IMR-90 (cell line): ENCODE measurements at places on chromosomes 6 and 20.

GRCh38 chr6:37990762-37991525, 171.4 kb downstream of the ZFAND3 start:
- peak; percentile 88 for DNase-seq
- H3K27me3 ChIP-seq = no peaks in the 10 kb centered on the region

DNA sequence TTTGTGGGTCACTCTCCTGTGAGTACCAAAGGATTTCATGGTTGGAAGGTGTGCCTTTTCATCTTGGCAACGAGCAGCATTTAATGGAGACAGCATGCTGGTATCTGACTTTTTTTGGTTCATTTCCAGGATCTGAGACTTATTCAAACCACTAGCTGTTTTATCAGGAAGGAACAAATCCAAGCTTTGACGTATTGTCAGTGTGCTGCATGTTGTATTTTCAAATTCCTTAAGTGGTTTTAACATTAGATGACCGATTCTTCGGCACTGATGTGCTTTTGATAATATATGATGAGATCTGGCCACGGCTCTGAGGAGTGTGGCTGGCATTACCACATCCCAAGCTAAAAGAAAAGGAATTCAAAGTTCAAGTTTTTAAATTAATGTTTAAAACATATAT, 6.4 kb downstream of the RMND1 start:
- no peak overlapping the region for H3K4me3 ChIP-seq
- H3K27me3 ChIP-seq = no peaks in the 10 kb centered on the region
- peaks cover 4% of the 10 kb centered on the region for H3K4me1 ChIP-seq
- DNase-seq = peak; percentile 95
- H3K36me3 ChIP-seq = peaks cover 2% of the 10 kb centered on the region

- no peak for DNase-seq
- no peak overlapping the region for H3K27ac ChIP-seq
- no peaks in the 10 kb centered on the region for H3K36me3 ChIP-seq
- H3K4me3 ChIP-seq = no peak overlapping the region
- no peaks in the 10 kb centered on the region for H3K27me3 ChIP-seq
- H3K4me1 ChIP-seq = no peaks in the 10 kb centered on the region
Measured at GRCh38 chr6:114897536-114897935, 554.7 kb upstream of the HS3ST5 start.

- no peak overlapping the region for H3K27ac ChIP-seq
- peaks cover 2% of the 10 kb centered on the region; the same call in 1 of the 2 replicates for H3K4me1 ChIP-seq
- no peaks in the 10 kb centered on the region for H3K36me3 ChIP-seq
- DNase-seq = peak; percentile 59
- H3K4me3 ChIP-seq = no peak overlapping the region
Measured at GRCh38 chr20:60036746-60037499, 78.7 kb downstream of the CDH26 start.

- no peaks in the 10 kb centered on the region for H3K4me1 ChIP-seq
- H3K27ac ChIP-seq = no peak overlapping the region
- DNase-seq = no peak
- H3K4me3 ChIP-seq = no peak overlapping the region
Measured at GRCh38 chr6:118187568-118188164, 280.6 kb downstream of the SLC35F1 start.

- DNase-seq = no peak
- no peaks in the 10 kb centered on the region for H3K36me3 ChIP-seq
- H3K4me1 ChIP-seq = no peaks in the 10 kb centered on the region
- no peaks in the 10 kb centered on the region for H3K27me3 ChIP-seq
- H3K4me3 ChIP-seq = no peak overlapping the region
Measured at GRCh38 chr20:34124469-34125249, 12.6 kb upstream of the EIF2S2 start.

- no peak overlapping the region for H3K27ac ChIP-seq
- DNase-seq = no peak
- H3K27me3 ChIP-seq = no peaks in the 10 kb centered on the region
- no peaks in the 10 kb centered on the region for H3K4me1 ChIP-seq
Measured at GRCh38 chr6:137754866-137755265, 112.2 kb upstream of the TNFAIP3 start.

DNA sequence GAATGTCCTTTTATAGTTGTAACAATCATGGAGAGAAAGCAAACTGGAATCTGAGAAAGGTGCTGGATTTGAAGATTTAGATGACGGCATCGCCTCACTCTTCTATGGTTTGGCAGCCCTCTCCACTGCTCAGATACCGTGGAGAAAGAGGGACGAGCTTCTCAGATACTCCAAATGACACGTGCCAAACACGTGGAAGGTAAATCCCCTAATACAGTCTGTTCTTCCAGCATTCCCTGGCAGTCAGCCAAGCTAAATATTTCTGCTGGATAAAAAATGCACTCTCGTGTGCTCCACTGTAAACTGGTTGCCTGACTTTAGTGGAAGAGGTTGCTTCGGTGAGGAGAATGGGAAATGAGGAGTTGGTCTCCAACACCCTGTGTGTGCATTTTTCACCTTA, 16.7 kb upstream of the PRDM1 start:
- DNase-seq = peak; percentile 92
- H3K4me3 ChIP-seq = no peak overlapping the region
- H3K27ac ChIP-seq = no peak overlapping the region
- no peaks in the 10 kb centered on the region for H3K36me3 ChIP-seq
- H3K27me3 ChIP-seq = no peaks in the 10 kb centered on the region

DNA sequence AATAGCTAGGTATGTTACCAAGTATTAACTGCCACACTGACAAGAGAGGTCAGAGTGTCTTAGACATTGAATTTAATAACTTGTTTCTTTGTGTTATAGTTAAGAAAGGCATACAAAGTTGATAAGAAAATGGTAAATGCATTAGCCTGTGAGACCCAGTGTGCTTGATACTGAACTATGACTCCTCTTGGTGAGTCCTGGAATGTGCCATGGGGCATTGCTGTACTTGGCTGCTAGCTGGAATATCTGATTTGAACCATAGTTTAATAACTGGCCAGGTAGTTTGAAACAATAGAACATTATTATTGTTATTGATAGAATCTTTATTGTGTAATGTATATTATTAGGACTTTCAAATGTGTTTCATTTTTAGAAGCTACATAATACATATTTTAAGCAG, 70.0 kb downstream of the ZFAND3 start:
- no peaks in the 10 kb centered on the region for H3K36me3 ChIP-seq
- H3K4me3 ChIP-seq = no peak overlapping the region
- H3K27me3 ChIP-seq = no peaks in the 10 kb centered on the region
- DNase-seq = no peak
- H3K4me1 ChIP-seq = 0 out of 2 replicates have a peak, but pooled peaks cover 2% of the 10 kb centered on the region

DNA sequence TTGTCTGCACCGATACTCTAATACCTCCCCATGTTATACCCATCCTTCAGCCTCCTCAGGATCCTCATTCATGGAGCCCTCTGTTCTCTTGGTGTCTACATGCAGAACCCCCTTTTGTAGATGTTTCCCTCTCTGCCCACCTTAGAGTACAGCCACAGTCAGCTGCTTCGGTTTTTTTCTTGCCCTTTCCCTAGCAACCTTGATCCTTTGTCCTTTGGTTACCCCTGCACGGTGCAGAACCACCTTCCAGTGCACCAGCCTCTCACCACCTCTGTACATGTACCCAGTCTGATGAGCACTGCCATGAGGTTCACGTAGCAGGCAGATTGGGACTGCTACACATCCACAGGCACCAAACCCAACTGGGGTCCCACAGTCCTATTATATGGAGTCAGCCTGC, 7.3 kb downstream of the VPS16 start:
- no peaks in the 10 kb centered on the region for H3K27me3 ChIP-seq
- peaks cover 3% of the 10 kb centered on the region; the same call in 1 of the 2 replicates for H3K36me3 ChIP-seq
- no peak overlapping the region for H3K27ac ChIP-seq
- peaks cover 3% of the 10 kb centered on the region; the same call in 1 of the 2 replicates for H3K4me1 ChIP-seq
- DNase-seq = no peak
- H3K4me3 ChIP-seq = no peak overlapping the region

DNA sequence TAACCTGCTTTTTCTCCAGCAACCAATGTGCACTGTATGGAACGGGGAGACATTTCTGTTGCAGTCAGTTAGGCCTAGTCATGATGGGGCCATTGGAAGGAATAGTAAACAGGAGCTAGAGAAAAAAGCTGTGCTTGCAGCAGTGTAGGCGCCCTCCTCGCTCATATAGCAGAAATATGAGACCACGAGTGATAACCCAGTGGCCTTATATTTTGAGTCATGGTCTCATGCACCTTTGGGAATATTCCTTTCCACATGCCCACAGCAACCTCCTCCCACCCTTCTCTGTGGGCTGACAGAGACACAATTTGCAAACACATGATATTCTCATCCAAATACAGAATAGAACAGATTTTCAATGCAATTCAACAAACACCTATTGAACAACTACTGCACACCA, 248.9 kb upstream of the CITED2 start:
- no peaks in the 10 kb centered on the region for H3K27me3 ChIP-seq
- no peaks in the 10 kb centered on the region for H3K4me1 ChIP-seq
- no peak overlapping the region for H3K4me3 ChIP-seq
- DNase-seq = no peak
- H3K36me3 ChIP-seq = no peaks in the 10 kb centered on the region
- H3K27ac ChIP-seq = no peak overlapping the region

- H3K4me3 ChIP-seq = no peak overlapping the region
- no peak overlapping the region for H3K27ac ChIP-seq
- no peak for DNase-seq
- no peaks in the 10 kb centered on the region for H3K27me3 ChIP-seq
- H3K4me1 ChIP-seq = no peaks in the 10 kb centered on the region
- H3K36me3 ChIP-seq = peaks cover 5% of the 10 kb centered on the region; the same call in 1 of the 2 replicates
Measured at GRCh38 chr6:70538376-70538775, 28.4 kb upstream of the SDHAF4 start.

DNA sequence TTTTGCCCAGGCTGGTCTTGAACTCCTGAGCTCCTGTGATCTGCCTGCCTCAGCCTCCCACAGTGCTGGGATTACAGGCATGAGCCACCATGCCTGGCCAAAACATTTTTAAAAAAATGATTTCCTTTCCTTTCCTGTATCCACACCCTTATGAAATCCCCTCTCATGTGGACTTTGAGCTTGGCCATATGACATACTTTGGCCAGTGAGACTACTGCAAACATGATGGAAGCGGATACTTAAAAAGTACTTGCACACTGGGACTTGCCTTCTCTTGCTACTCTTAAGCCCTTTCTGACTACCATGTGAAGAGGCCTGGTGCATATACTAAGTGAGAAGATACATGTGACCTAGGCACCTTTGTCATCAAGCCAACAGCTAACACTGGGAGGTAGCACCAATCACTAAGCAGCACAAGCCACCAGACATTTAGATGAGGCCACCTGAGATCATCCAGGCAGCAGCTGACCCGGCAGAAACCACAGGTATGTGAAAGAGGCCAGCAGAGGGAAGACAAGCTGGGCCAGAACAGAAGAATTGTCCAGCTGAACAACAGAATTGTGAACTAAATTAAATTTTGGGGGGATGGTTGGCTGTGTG, 78.5 kb upstream of the HDAC2 start:
- peaks cover 4% of the 10 kb centered on the region; the same call in 1 of the 2 replicates for H3K4me1 ChIP-seq
- no peaks in the 10 kb centered on the region for H3K27me3 ChIP-seq
- peak; percentile 23 for DNase-seq
- H3K4me3 ChIP-seq = no peak overlapping the region

GRCh38 chr6:123635567-123635966, 1.2 kb downstream of the TRDN start:
- no peaks in the 10 kb centered on the region for H3K4me1 ChIP-seq
- no peaks in the 10 kb centered on the region for H3K27me3 ChIP-seq
- no peaks in the 10 kb centered on the region for H3K36me3 ChIP-seq

DNA sequence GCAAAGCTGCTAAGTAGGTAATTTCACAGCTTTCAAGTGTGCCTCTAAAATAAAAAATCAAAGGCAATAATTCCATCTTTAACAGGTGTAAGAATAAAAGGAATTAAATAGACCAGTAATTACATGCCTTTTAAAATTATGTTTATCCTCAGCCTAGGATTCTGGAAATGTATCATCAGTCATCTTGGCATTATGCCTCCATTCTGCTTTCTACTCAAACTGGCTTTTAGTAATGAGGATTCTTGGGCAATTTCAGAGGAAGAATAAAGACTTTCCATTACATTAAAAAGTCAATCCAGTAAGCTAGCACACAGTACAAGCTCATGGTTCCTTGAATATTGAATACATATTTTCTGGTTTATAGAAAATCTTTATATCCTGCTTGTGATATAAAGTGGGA, 44.7 kb downstream of the GSTA2 start:
- no peak overlapping the region for H3K27ac ChIP-seq
- H3K36me3 ChIP-seq = no peaks in the 10 kb centered on the region
- DNase-seq = peak; percentile 17
- H3K4me3 ChIP-seq = no peak overlapping the region

DNA sequence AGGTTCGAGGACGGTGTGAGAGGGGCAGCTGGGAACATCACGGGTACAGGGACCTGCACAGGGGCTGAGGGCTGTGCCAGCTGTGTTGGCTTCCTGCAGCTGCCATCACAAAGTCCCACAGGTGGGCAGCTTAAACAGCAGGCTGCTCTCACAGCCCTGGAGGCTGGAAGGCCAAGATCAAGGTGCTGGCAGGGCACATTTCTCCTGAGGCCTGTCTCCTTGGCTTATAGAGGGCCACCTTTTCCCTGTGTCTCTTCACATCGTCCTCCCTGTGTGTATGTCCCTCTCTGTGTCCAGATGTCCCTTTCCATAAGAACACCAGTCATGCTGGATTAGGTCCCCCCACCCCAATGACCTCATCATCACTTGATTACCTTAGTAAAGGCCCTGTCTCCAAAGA, 15.1 kb upstream of the MPC1 start:
- H3K27ac ChIP-seq = no peak overlapping the region
- no peaks in the 10 kb centered on the region for H3K36me3 ChIP-seq
- H3K4me1 ChIP-seq = no peaks in the 10 kb centered on the region
- no peak for DNase-seq

DNA sequence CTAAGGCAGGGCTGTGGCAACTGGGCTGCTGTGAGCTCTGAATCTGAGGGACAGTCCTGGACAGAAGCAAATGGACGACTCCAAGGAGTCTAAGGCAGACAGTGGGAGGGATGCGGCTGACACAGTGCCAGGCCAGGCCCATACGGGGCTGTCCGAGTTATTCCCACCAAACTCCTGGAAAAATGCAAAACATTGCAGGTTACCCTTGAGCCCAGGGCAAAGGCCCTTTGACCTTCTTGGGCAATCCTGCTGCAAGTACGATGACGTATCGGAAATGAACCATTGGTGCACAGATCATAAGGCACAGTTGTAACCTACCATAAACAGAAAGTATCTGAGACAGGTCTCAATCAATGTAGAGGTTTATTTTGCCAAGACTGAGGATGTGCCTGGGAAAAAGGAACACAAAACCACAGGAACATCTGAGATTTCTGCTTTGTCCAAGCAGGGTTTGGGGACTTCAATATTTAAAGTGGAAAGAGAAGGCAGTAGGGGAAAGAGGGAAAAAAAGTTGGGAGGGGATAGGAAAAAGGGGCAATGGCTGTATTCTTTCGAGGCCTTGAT, 118.9 kb downstream of the DACT2 start:
- H3K36me3 ChIP-seq = no peaks in the 10 kb centered on the region
- no peaks in the 10 kb centered on the region for H3K27me3 ChIP-seq
- H3K4me1 ChIP-seq = no peaks in the 10 kb centered on the region
- no peak for DNase-seq
- no peak overlapping the region for H3K4me3 ChIP-seq
- H3K27ac ChIP-seq = no peak overlapping the region

DNA sequence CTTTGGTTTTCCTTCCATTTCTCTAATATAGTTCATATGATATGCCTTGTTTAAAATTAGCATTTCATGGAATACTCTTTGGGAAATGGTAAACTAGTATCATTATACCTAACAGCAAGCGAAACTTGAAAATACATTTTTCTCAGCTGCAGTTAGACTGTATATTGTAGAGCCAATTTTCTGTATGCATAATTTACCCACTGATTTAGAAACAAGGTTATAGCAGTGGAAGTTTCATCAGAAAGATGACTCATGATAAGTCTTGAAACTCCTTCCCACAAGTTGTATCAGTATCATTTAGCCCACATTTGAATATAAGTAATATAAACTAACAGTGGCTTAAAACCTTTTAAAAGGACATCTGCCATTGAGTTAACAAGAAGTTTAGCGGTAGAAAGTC, 164.8 kb upstream of the BMP5 start:
- H3K4me3 ChIP-seq = no peak overlapping the region
- peak overlapping the region; percentile 39; the same call in 1 of the 2 replicates for H3K27ac ChIP-seq
- no peaks in the 10 kb centered on the region for H3K36me3 ChIP-seq
- no peaks in the 10 kb centered on the region for H3K27me3 ChIP-seq
- peaks cover 2% of the 10 kb centered on the region; the same call in 1 of the 2 replicates for H3K4me1 ChIP-seq
